GM12878 (cell line): ENCODE measurements at places on chromosomes 12 and 14.

- no peak for DNase-seq
Observed at GRCh38 chr12:47085815-47086252, 6.1 kb upstream of the AMIGO2 start.

- no peak for DNase-seq
Observed at GRCh38 chr12:56897844-56898361, 36.3 kb downstream of the SDR9C7 start.

DNA sequence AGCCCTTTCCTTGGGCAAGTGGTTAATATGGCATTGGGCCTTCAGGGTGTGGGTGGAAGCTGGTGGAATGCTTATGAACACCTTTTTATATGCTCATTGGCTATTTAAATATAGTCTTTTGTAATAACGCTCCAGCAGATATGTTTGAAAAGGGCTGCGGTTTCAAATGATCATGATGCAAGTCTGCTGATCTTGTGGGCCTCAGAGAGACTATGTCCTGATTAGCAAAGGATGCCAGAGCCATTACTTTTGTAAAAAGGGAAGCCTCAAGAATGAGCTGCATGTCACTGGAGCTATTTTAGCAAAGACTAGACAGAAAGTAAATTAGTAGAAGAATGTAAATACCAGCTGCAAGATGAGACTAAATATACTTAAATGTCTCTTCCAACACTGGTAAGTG is 200.5 kb downstream of the GXYLT1 start:
- DNase-seq, result no peak

DNA sequence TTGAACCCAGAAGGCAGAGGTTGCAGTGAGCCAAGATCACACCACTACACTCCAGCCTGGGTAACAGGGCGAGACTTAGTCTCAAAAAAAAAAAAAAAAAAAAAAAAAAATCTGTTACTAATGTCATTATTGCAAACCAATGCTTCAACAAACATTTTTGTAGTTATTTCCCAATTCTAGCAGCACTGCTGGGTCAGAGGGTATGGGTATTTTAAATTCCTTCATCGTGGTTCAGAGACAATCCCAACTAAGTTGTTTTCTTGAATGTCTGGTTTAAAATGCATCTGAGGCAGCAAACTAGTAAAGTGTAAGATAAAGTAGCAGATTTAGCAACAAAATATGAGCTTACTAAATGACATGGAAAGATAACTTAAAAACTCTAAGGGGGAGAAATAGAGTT is 65.6 kb downstream of the FERMT2 start:
- DNase-seq, result no peak

- no peak for DNase-seq
Observed at GRCh38 chr14:59845245-59845644, 25.3 kb downstream of the RTN1 start.

DNA sequence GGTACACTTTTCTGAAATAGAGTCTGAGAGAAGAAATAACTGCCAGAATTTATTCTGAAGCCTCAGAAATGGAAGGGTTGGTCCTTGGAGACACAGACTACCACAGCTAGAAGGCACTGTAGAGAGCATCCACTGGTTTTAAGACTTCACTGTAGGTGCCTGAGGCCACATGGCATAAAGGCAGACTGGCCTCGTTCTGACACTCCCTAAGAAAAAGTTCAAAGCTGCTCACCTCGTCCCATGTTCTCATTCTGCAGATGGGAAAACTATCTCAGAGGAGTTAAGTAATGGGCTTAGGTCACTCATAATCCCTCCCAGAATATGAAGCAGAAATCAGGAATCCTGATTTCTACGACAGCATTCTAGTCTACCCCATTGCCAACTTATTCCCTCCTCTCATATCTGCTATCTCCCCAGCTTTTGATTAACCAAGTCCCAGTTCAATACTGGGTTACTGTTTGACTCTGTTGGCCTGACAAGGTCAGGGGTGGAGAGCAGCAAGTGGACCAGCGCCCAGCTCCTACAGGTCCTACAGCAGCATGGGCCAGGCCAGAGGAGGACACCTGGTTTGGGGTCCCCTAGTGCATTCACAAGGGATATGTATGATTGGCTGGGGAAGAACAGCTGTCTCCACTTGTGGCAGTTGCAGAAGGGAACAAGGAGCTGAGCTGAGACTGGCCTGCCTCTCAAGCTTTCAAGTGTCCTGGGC is 3.7 kb downstream of the ITGA5 start:
- no peak for DNase-seq

DNA sequence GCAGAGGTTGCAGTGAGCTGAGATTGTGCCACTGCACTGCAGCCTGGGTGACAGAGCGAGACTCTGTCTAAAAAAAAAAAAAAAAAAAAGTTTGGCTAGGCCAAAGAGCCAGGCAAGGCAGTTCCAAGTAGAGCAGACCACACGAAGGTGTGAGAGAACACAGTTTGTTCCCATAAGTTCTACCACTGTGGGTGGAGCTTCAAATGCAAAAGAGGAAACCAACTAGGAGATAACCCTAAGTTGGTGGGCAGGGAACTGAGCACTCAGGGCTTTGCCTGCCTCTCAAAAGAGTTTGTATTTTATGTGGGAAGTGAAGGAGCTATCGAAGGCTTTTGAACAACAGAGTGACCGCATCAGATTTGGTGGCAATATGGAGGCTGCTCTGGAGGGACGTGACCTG is 15.1 kb downstream of the SOCS2 start:
- DNase-seq, result no peak

GRCh38 chr14:73591690-73592449 is at the start of gene ACOT4:
Gene ACOT4 (plus strand): TSS chr14:73591873. CDS start chr14:73591960, 87 bp downstream.
- no peak for DNase-seq

- no peak for DNase-seq
Observed at GRCh38 chr12:27595231-27595642, 71.2 kb downstream of the PPFIBP1 start.

DNA sequence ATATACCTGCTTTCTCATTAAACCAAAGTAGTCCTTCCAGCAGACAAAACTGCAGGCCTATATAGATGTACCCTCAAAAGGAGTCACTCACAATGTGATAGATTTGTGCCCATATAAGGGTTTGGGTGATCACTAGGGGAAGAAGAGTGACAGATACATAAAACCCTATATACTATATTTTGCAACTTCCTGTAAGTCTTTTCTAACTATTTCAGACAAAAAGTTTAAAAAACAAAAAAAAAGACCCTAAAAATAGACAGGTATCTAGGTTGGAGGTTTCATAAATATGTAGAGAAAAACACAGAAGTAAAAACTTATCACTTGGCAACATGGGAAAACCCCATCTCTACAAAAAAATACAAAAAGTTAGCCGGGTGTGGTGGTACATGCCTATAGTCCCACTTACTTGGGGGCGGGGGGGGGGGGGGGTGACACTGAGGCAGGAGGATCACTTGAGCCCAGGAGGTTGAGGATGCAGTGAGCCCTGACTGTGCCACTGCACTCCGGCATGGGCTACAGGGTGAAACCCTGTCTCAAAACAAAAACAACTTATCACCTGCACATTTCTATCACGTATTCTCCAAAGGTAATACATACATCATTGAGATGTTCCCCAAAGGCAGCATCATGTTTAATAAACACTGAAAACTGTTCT is 2.9 kb downstream of the VCPKMT start:
- no peak for DNase-seq

- no peak for DNase-seq
Observed at GRCh38 chr14:100578552-100578951, 8.7 kb downstream of the BEGAIN start.

DNA sequence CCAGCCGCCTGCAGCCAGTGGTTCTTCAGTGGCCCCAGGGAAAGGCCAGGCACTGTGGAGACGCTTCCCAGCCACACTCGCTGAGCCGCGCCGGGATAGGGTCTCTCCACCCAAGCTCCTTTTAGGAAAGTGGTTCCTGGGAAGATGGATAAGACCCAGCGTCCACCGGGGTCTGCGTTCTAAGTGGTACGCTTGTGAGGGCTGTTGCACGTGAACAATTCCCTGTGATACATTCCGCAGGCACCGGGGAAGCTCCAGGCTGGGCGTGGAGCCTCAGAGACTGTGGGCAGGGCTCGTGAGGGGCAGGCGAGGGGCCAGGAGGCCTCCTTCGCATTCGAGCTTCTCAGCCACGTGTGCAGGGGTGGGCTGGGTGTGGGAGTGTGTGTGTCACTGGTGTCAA is 48.4 kb downstream of the GALNT9 start:
- no peak for DNase-seq

DNA sequence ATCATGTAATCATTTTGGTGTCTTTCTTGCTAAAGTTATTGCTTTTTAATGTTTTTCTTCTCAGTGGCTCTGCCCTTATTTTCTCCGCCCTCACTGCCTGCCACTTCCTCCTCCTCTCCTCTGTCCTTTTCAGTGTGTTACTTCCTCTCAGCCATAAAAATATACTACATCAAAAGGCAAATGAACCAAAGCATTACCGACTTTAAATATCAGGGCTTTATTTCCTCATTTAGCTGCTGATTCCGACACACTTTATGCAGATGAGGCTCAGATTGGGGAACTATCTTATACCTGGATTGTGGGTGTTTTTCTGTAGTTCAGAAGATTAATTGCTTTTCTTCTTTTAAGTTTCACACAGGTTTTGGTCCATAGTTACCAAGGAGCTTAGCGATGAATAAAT is 118.1 kb downstream of the CMAS start:
- no peak for DNase-seq

GRCh38 chr12:24776861-24777260 is 172.0 kb downstream of the BCAT1 start:
- DNase-seq, result no peak
